ENCODE measurements at places on chromosomes 12 and 14. TPM values are rescaled to one million over a fixed set of nuclear protein-coding genes. Genes with fewer than 3 reads are reported as not detected.

DNA sequence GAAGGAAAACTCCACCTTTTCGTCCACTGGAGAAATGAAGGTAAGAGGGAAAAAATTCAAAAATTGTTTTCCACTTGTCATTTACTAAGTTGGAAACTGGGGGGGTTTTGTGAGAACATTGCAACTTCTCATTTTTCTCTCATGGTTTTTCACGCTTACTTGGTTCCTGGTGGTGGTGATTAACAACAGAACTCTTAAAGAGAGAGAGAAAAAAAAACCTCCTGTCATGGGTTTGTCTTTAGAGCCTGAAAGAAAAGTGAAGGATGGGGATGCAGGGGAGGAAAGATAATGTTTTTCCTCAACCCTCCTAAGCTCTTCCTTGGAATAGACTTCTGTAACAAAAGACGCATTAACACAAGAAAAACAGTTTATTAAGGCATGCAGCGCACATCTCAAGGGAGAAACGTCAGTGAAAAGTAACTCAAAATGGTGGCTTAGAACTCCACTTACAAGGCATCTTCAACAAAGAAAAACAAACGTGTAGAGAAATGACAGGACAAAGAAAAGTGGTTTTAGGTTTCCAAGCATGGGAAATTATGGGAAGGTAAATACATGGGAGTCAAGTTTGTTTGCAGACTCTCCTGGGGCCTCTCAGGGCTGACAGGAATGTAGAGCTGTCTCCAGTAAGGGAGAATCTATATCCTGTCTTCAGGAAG is 81.9 kb upstream of the ATF7IP start:
- no peaks in the 10 kb centered on the region for H3K36me3 ChIP-seq
- no peak for DNase-seq
- no peaks in the 10 kb centered on the region for H3K27me3 ChIP-seq
- H3K4me3 ChIP-seq: no peak overlapping the region
- H3K4me1 ChIP-seq: no peaks in the 10 kb centered on the region
- no peak overlapping the region for H3K27ac ChIP-seq

Gene ZNF26
- 9.4 TPM for total RNA-seq

Gene ARMH4
- 6.3 TPM for total RNA-seq

- H3K4me1 ChIP-seq: no peaks in the 10 kb centered on the region
- H3K27me3 ChIP-seq: no peaks in the 10 kb centered on the region
- H3K4me3 ChIP-seq: no peak overlapping the region
- H3K27ac ChIP-seq: no peak overlapping the region
- DNase-seq: no peak
These were observed 164.2 kb downstream of the NDUFA12 start for GRCh38 chr12:94839347-94839746.

GRCh38 chr12:101939856-101940265 is 62.5 kb downstream of the DRAM1 start:
- H3K4me3 ChIP-seq: no peak overlapping the region
- H3K36me3 ChIP-seq: no peaks in the 10 kb centered on the region
- peak; percentile 71 for DNase-seq
- no peaks in the 10 kb centered on the region for H3K27me3 ChIP-seq
- peaks cover 15% of the 10 kb centered on the region for H3K4me1 ChIP-seq

GRCh38 chr12:53744130-53744441 is 7.7 kb downstream of the CISTR start:
- peaks cover 2% of the 10 kb centered on the region for H3K4me1 ChIP-seq
- H3K36me3 ChIP-seq: no peaks in the 10 kb centered on the region
- no peak overlapping the region for H3K4me3 ChIP-seq

- no peak overlapping the region for H3K4me3 ChIP-seq
- peak; percentile 58 for DNase-seq
- no peaks in the 10 kb centered on the region for H3K36me3 ChIP-seq
- H3K27ac ChIP-seq: no peak overlapping the region
These were observed 536.3 kb upstream of the CCDC196 start for GRCh38 chr14:65949711-65950516.

Gene SMIM41
- total RNA-seq: 2.0 TPM

DNA sequence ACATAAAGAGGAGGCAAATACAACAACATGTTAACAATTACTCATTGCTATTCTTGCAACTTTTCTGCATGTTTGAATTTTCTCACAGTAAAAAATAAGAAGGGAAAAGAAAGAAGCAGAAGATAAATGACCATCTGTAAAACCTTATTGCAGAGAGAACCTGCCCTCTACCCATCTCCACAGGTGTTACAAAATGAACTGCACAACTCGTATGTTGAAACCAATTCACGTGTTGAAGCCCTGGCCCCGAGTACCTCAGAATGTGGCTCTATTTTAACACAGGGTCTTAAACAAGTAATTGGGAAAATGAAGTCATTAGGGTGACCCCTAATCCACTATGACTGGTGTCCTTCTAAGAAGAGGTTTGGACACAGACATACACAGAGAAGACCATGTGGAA is 39.5 kb downstream of the FOXN3 start:
- no peak for DNase-seq
- H3K4me1 ChIP-seq: no peaks in the 10 kb centered on the region
- H3K27me3 ChIP-seq: no peaks in the 10 kb centered on the region
- H3K36me3 ChIP-seq: no peaks in the 10 kb centered on the region
- H3K4me3 ChIP-seq: no peak overlapping the region

DNA sequence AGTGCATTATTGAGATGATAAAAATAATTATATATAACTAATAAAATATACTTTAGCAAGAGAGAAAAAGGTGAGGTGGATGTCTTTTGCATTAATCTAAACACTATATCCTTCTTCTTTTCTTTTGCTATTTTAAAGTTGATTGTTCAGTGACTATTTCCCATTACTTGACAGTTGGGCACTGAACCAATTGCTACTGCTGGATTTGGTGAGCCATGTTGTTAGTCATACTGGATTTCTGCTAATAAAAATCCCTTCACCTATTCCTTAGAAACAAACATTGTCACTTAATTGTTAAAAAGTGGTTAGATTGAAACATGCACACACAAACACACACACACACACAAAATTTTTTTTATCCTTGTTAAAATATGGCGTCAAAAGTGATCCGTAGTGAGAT is 251.6 kb upstream of the ALG10 start:
- no peaks in the 10 kb centered on the region for H3K36me3 ChIP-seq
- H3K27me3 ChIP-seq: no peaks in the 10 kb centered on the region
- no peak overlapping the region for H3K4me3 ChIP-seq
- no peak for DNase-seq

DNA sequence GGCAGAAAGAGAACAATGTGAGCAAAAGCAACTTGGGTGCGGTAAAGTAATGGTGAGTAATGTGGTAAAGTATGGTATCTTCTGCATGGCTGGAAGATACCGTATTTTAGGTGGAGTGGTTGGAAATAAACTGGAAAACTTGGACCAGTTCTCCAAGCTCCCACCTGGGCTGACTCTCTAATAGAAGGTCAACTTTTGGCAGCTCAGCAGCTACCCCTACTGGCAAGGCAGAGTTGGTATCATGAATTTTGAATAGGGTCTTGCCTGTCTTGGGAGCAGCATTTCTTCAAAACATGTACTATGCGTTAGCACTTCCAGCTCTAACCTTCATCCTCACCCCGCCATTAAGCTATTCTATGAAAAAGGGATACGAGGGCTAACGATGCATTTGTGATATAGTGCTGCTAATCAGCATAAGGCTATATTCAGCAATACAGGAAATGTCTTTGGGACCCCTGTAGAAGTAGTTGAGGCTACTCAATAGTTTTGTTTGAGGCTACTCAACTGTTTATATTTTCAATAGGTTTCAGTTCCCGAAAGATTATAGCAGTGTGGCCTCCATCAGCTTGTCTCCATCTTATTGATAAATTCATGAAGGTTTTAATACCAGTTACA is 276.3 kb upstream of the FAR2 start:
- H3K4me1 ChIP-seq: peaks cover 2% of the 10 kb centered on the region
- DNase-seq: peak; percentile 62
- no peaks in the 10 kb centered on the region for H3K27me3 ChIP-seq
- H3K4me3 ChIP-seq: no peak overlapping the region
- H3K27ac ChIP-seq: no peak overlapping the region
- no peaks in the 10 kb centered on the region for H3K36me3 ChIP-seq

GRCh38 chr12:19312637-19313036 is 126.7 kb upstream of the AEBP2 start:
- H3K36me3 ChIP-seq: no peaks in the 10 kb centered on the region
- no peaks in the 10 kb centered on the region for H3K27me3 ChIP-seq
- no peak for DNase-seq
- no peak overlapping the region for H3K4me3 ChIP-seq

- H3K36me3 ChIP-seq: peaks cover 1% of the 10 kb centered on the region
- H3K27ac ChIP-seq: no peak overlapping the region
- H3K4me1 ChIP-seq: peaks cover 9% of the 10 kb centered on the region
- no peak for DNase-seq
- H3K4me3 ChIP-seq: no peak overlapping the region
These were observed 4.5 kb downstream of the DPF3 start for GRCh38 chr14:72889366-72889765.

Gene FITM1
- total RNA-seq: under 0.01 TPM

DNA sequence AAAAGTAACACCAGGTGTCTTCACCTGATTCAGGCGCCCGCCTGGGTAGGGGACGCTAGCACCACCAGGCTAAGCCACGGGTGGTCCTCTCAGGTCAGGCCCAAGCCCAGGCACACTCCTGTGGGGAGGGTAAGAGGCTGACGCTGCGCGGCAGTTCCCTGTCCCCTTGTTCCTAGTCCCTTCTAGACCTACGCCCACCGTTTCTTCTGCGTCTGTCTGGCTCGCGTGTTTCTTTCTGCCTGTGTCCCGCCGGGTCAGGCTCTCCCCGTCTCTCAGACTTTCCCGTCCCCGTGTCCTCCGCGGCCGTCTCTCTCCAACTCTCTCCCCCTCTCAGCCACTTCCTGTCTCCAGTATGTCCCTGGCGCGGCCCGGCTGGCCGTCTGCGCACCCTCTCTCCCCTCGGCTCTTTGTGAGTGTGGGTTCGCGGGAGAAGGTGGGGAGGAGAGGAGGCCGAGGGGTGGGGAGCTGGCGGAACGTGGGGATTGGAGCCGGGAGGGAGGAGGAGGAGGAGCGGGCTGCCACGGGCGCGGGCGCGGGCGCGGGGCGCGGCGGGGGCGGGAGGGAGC is 3.1 kb upstream of the TNS2 start:
- DNase-seq: peak; percentile 91
- H3K36me3 ChIP-seq: peaks cover 6% of the 10 kb centered on the region
- peaks cover 22% of the 10 kb centered on the region for H3K4me1 ChIP-seq
- H3K4me3 ChIP-seq: peak overlapping the region; percentile 83
- peak overlapping the region; percentile 97 for H3K27ac ChIP-seq

Gene KRT3
- not detected for total RNA-seq

- no peak for DNase-seq
- H3K27ac ChIP-seq: peak overlapping the region; percentile 5
- no peaks in the 10 kb centered on the region for H3K27me3 ChIP-seq
- H3K36me3 ChIP-seq: no peaks in the 10 kb centered on the region
These were observed 75.9 kb upstream of the RERGL start for GRCh38 chr12:18165889-18166288.

- H3K4me1 ChIP-seq: no peaks in the 10 kb centered on the region
- H3K27me3 ChIP-seq: no peaks in the 10 kb centered on the region
- H3K36me3 ChIP-seq: no peaks in the 10 kb centered on the region
- H3K4me3 ChIP-seq: no peak overlapping the region
- no peak for DNase-seq
- no peak overlapping the region for H3K27ac ChIP-seq
These were observed 51.7 kb upstream of the RASSF8 start for GRCh38 chr12:25906651-25907340.
